NCI-H510A treated with DMSO at 0.1 percent for 48 hours (cell line): ENCODE measurements at places on chromosomes 2 and 18.

- DNase-seq: no peak
Measured at GRCh38 chr2:187546762-187547333, 7.4 kb downstream of the TFPI start.

- no peak for DNase-seq
Measured at GRCh38 chr2:160427629-160428404, 65.8 kb downstream of the RBMS1 start.

- DNase-seq: no peak
Measured at GRCh38 chr2:233030-233429, 30.8 kb downstream of the SH3YL1 start.

GRCh38 chr2:25194576-25195122 lies 26.3 kb upstream of the POMC start:
- no peak for DNase-seq

DNA sequence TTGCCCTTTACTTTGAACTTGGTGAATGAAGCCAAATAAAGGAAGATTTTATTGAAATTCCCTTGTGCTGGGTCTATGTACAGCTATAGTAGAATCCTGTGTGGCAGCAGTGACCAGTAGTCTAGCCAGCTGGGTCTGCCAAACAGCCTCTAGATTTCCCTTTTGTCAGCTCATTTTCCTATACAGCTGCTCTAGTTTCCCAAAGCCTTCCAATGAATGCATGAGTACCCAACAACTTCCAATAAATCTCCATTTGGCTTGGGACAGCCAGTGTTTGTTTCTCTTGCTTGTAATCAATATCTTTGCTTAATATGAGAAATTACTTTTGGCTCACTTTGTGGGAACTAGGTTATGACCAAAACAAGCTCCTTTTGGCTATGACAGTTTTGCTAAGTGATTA lies 43.6 kb downstream of the SCN9A start:
- no peak for DNase-seq

GRCh38 chr2:46116553-46116991 lies 180.6 kb upstream of the EPAS1 start:
- DNase-seq: no peak

DNA sequence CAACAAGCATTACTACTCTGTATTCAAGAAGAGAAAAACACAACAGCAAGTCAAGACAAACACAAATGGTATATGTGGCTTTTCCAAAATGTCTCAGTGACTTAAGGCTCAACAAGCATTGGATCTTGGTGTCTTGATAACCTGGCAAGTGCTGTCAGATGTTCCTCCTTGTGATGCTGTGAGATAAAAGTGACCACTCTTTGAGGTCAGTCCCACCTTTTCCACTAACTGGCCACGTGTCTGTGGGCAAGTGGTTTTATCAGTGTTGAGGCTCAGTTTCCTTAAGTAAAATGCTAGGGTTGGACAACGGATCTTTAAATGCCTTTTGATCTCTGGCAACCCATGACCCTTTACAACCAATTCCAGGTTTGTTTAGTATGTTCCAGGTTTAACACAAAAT lies 98.7 kb downstream of the BCL2 start:
- no peak for DNase-seq
